ENCODE measurements at places on chromosomes 4 and X.

DNA sequence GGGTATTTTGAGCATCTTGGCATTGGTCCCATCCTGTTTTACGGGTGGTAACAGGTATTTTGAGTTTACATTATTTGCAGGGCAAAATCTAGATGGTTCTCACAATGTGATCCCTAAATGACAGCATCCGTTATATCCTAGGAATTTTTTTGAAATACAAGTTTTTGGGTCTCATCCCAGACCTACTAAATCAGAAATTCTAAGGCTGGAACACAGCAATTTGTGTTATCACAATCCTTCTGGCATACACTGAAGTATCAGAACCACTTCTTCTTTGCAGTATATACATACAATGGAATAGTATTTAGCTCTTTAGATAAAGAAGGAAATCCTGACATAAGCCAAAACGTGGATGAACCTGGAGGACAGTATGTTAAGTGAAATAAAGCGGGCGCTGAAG is 104.1 kb upstream of the LSM6 start:
- no peak for DNase-seq

- DNase-seq: no peak
Observed at GRCh38 chr4:2047781-2048581, 11.1 kb upstream of the NAT8L start.

- peak; percentile 17 for DNase-seq
Observed at GRCh38 chr4:47926667-47927258, 12.4 kb upstream of the NFXL1 start.

DNA sequence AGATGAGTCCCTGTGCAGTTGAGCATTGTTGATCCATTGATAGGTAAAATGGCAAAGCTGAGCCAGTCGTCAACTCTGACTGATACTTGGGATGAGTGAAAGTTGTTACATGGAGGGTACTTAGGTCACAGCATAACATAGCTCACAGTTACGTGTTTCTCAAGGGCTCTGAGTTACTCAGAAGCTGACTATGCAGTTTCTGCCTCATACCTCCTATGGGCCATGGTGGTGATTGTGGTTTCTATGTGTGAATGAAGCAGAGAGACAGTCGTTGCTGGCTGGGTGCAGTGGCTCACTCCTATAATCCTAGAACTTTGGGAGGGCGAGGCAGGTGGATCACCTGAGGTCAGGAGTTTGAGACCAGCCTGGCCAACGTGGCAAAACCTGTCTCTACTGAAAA is 30.8 kb downstream of the FRMPD3 start:
- DNase-seq: no peak

DNA sequence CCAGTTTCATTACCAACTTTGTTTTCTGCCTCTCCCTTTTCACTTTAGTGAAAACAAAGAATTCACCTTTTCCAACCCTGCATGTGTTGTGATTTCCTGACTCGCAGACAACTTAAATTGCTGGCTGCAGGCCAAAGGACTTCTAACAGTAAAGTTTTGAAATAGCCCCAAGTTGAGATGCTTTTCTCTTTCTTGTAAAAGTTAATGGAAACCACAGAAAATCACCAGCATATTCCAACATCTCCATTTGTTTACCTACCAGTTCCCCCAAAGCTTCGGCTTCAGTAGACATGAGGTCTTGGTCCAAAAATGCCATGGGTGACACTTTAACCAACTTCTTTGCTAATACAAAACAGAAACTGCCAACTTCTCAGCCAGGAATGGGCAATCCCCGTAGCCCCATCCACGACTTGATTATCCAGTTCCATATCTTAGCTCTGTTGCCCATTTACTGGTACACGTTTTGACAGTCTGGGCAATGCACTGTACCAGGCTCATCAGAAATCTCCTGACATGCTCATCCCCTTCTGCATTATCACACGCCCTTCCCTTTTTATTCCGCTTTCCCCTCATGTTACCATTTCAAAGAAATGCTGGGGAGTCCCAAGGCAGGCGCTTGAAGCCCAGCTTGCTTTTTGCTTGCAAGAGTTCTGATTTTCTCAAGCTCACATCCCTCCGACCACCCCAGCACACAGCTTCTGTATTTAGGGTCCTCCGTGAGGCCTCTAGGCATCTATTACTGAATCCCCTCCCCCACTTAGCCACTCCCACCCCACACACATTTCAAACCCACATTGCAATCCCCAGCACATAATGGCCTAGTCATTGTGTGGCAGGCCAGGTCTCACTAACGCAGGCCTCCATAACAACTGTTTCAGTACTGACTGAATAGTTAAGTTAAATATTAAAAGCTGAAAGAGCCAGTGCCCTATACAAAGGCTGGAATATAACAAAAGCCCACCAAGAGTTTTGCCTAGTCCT is 137.9 kb upstream of the S100G start:
- DNase-seq: no peak

DNA sequence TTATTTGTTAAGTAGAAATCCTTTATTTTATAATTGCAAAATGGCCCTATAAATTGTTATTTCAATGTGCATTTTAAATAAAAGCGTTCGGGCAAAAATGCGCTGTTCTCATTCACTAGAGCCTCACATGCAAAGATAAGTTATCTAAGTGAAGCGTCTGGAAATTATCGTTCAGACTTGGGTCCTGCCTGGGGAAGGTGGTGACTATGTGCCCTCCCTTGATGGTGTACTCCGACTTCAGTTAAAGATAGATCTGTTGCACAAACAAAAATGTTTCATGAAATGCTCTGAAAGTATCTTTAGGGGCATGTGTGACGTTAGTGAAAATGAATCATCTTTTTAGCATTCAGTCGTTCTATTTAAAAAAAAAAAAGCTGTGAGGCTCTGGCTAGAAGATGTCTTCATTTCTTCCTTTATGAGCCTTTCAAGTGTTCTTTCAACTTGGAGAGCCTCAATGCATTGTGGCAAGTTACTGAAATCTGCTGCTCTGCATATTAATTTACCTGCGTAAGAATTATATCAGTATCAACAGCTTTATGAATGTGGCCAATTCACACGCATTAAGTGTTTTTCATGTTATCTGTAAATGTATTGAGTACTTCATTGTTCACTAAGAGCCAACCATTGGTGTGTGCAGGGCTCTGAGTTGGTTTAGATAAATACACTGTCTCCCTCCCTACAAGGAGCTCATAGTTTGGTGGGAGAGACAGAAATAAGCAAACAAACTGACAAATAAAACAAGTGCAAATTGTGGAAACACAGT is 83.0 kb downstream of the AFF1 start:
- no peak for DNase-seq

GRCh38 chr4:75207902-75208301 is 275.0 kb downstream of the PARM1 start:
- DNase-seq: no peak

- no peak for DNase-seq
Observed at GRCh38 chrX:19107035-19107434, 15.2 kb downstream of the ADGRG2 start.

GRCh38 chr4:177051473-177052060 is 258.1 kb upstream of the NEIL3 start:
- DNase-seq: no peak

DNA sequence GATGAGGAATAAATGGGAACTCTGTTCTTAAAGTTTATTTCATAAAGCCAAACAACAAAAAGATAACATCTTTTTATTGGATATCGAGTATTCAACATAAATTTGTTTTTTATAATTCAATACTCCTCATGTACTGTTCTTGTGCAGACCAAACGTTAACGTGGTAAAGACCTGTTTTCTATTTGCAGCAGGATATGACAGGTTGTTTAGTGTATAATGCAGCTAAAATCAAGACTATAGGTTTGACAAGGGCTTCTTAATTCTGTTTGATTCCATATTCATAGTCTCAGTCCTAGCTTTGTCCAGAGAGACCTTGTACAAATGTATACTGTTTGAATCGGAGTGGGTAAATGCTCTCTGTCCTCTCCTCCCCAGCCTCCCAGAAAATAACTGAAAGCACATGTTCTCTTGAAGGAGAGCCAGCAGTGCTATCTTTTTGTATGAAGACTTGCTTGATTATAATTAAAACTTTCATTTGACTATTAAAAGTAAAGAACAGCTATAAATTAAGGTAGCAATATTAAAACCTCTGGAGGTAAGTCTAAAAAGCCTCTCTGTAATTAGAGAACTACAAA is 17.7 kb downstream of the TMSB4X start:
- DNase-seq: no peak

DNA sequence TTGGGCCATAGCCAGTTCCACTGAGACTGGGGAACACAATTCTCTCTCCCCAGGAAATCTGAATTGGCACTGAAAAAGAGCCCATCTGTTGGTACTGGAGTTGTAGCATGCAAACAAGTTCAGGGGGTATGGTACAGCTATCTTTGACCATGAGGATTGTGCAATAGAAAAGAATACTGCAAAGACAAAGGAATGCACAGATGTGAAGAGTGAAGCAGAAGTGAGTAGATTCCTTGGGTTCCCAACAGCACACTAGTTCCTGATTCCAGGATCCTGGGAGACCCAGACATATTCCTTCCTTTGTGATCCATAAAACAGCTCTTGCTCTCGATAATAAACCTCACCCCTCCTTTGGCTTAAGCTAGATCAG is 43.3 kb upstream of the CTAG2 start:
- no peak for DNase-seq

- no peak for DNase-seq
Observed at GRCh38 chr4:98976716-98977115, 18.8 kb upstream of the METAP1 start.

- DNase-seq: no peak
Observed at GRCh38 chr4:130632731-130633604, 1537.0 kb downstream of the C4orf33 start.

GRCh38 chr4:36207831-36208520 is 36.3 kb downstream of the ARAP2 start:
- DNase-seq: no peak

DNA sequence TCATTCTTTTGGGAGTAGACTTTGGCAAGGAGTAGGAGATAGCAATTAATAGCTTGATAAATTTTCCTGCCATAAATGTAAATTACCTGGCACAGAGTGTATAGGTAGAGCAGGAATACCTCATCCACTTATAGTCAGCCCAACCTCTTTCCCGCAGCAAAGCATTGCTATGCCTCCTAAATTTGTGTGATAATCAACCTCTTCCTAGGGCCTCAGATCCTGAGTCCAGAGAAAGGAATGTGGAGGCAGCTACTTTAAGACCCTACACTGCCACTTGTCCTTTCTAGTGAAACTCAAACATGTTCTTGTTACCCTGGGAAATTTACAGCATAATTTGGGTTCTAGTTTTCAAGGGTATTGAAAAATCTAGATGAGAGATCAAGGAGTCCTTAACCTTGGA is 919.0 kb downstream of the RAPGEF2 start:
- no peak for DNase-seq

GRCh38 chr4:115054836-115055235 is 58.6 kb downstream of the NDST4 start:
- no peak for DNase-seq

DNA sequence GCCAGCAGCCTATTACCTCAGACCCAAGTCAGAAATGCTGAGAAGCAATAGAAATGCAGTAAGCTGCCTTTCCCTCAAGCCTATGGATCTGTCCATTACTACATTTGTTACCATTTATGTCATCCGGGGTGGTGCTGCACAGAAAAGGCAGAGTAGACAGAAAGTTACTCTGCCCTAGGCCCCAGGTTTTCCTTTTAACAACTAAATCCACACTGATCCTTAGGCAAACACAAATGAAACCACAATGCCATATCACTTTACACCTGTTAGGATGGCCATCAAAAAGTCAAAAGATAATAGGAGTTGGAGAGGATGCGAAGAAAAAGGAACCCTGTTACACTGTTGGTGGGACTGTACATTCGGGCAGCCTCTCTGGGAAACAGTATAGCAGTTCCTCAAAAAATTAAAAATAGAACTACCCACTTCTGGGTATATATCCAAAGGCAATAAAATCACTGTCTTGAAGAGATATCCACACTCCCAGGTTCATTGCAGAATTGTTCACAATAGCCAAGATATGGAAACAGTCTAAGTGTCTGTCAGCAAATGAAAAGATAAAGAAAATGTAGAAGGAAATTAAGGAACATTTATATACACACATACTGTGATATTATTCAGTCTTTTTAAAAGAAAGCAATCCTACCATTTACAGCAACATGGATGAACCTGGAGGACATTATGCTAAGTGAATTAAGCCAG is 186.3 kb downstream of the NWD2 start:
- DNase-seq: no peak

DNA sequence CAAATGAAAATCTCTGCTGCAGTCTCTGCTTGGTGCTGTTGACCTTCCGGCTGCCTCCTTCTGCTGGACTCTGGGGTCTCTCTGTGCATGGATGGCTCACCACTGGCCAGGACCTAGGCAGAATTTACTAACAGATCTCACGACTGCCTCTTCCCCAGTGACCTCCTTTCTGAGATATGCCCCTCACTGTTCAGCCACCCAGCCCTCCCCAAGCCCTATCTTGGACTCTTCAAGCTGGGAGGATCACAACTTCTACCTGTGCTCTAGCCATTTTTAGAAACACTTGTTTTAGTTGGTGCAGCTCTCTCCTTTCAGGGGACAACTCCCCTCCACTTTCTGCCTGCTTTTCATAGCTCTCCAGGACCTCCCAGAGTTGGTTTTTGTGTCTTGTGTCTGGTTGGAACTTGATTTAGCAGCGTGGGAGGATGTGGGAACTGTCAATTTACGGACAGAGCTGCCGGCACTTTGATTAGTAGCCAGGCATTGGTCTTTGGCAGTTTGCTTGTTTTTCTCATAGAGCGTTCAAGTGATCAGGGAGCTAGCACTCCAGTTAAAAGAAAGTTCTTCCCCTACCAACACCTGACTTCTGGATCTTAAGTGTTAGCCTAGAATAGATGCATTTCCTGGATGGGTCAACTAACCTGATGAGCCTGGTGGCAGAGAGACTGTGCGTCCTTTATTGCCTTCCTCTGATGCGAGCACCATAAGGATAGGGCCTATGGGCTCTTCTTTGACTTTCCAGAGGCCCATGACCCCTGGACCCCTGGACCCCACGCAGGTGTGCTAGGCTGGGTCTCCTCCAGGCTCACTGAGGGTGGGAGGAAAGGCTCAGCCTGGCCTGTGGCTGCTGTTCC is 6.5 kb downstream of the RGS12 start:
- DNase-seq: no peak

DNA sequence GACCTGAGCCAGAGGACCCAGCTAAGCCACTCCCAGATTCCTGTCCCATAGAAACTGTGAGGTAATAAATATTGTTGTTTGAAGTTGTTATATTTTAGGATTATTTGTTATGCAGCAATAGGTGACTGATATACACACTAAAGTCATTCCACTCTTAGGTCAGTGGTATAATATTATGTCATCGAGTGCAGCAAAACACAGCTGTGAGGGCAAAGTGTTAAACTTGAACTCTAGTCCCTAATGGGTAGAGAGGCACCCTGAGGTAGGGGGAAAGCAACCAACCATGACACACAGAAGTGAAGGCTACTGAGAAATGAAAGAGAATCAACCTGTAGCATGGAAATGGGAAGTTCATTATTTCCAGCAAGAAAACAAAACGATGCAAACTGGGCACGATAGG is 66.6 kb downstream of the ATXN3L start:
- no peak for DNase-seq

GRCh38 chrX:108224727-108225621 is 133.4 kb downstream of the ATG4A start:
- no peak for DNase-seq

Measured in stimulated activated CD4-positive, alpha-beta T cell treated with anti-CD3 and anti-CD28 coated beads, Interleukin-12 subunit alpha, Interleukin-12 subunit beta, amount 100 ng/mL, for 24 hours (primary cell).